ENCODE measurements at places on chromosomes 12 and 14. TPM values are rescaled to one million over a fixed set of nuclear protein-coding genes. Genes with fewer than 3 reads are reported as not detected.

RNASE1 gene
- 14.5 TPM for total RNA-seq

DNA sequence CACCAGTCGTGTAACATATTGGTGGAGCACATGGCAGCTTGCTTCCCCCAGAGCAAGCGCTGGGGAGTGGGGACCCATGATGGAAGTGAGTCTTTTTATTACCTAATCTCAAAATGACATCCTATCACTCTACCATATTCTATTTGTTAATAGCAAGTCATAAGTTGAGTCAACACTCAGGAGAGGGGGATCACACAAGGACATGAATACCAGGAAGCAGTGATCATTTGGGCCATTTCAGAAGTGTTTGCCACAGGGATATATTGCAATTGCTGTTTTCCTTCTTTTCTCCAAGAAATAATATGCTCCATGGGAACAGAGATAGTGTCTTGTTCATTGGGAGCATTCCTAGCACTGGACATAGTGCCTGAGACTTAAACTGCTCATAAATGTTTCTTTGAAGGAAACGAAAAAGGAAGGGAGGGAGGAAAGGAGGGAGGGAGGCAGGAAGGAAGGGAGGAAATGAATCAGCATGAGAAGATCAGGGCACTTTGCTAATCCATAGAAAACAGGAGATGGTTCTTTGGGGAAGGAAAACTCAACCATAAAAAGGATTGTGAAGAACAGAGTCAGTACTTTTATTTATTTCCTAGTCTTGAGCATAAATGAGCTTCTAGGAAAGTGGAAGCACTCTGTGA is 39.2 kb upstream of the EEA1 start:
- no peak for DNase-seq

DNA sequence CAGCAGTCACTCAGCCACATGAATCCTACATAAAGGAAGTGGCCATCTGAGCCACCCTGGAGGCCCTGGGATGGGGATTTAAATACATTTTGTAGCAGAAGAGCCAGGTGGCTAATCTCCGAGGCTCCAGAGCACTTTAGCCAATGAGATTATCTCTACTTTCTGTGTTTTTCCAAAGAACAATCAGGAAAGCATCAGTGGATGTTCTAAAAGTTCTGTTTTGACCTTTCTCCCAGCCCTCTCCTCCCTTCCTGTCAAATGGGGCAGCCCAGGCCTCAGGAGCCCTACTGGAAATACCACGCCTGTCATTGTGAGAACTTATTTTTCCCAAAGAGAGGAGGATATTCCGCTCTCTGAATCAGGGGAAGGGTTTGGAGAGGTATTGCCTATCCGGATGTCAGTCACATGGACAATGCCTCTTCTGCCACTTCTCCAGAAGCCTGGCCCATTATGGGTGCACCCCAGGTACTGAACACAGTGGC is 336.8 kb upstream of the FKBP4 start:
- DNase-seq, result no peak

GRCh38 chr12:57165741-57166140 is 18.3 kb upstream of the LRP1-AS start:
- DNase-seq, result no peak

- no peak for DNase-seq
These were observed 19.2 kb downstream of the DDX51 start for GRCh38 chr12:132124766-132125425.

GRCh38 chr12:44127966-44128710 is 292.3 kb downstream of the TMEM117 start:
- no peak for DNase-seq

DNA sequence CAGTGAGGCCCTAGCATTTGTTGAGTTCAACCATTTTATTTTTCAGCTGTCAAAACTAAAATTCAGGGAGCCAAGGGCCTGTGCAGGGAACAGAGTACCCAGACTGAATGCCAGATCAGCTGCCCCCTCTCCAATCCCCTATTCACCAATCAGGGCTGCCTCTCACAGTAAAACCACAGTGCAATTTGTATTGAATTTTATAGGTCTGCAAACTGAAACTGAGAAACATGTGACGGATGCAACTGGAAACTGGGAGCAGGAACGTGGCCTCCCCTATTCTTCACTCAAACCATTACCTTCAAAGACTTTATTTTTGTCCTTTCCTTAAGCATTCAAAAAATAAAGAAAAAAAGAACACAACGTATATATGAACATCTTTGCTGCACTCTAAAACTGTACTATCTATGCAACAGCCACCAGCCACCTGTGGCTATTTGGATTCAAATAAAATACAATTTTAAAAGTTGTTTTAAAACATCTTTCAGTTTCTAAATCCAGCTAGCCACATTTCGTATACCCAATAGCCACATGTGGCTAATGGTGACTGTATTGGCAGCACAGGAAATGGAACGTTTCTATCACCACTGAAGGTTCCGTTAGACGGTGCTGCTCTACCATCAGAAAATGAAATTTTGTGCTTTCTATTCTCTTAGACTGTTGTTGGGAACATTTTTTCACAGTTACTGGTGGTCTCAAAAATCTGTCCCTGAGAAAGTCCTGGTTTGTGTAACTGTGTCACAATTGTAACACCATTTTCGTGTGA is 371.3 kb upstream of the FAR2 start:
- no peak for DNase-seq

GRCh38 chr14:94390372-94391086 is 2.1 kb upstream of the SERPINA1 start:
- DNase-seq, result no peak

ATP6V1D gene
- 109 TPM for total RNA-seq

GRCh38 chr14:26444822-26445221 is 153.0 kb downstream of the NOVA1 start:
- DNase-seq, result no peak

- DNase-seq, result no peak
These were observed 592.9 kb upstream of the FBXO33 start for GRCh38 chr14:40025101-40025500.

DNA sequence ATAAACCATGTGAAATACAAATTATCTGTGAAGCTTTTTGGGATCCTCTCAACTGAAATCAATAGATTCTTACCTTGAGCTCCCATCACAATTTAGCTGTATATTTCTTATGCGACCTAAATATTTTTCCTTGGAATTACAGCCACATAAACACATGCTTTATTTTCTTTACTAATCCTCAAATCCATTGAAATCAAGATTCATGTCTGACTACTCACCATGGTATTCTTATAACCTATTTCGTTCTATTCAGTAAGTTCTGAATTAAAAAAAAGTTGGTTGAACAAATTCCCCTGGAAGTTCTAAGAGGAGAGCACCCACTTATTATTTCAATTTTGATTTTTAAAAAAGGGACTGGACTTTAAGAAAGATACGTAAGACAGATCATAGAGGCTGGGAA is 292.1 kb upstream of the ATP2B1 start:
- no peak for DNase-seq

DNA sequence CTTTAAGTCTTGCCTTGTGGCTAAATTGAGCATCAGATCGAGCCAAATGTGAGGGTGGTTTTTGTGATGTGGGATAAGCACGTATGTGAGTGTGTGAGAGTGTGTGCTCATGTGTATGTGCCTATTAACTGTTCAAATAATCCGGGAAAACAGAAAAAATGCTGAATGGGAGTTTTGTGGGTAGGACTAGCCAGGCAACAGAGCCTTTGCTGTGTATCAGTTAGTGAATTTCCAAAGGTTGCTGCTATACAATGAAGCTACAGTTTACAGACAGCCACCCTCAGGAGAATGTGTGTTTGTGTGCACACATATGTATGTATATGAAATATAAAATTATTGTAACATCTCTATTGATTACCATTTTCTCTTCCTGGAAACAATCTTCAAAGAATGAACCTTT is 154.0 kb downstream of the SOX5 start:
- no peak for DNase-seq

DNA sequence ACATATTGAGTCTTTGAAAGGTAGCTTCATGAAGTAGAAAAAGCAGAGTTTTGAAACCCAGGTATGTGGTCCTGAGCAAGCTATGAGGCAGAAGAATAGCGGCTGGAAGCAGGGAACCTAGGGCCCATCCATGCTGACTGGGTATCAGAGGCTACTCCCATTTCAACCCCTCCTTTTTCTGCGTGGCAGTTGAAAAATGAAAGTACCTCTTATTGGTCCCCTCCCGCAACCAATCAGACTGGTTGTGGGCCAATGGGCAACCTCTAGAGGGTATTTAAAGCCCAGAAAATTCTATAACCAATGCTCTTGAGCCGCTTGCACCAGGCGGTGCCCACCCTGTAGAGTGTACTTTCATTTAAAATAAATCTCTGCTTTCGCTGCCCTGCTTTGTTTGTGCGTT is 1.6 kb upstream of the SNRPF start:
- no peak for DNase-seq

SYNDIG1L gene
- total RNA-seq, result 0.73 TPM

GRCh38 chr14:49677643-49678042 is 10.4 kb downstream of the POLE2 start:
- DNase-seq, result no peak

GRCh38 chr12:88418856-88419497 is 161.3 kb downstream of the KITLG start:
- no peak for DNase-seq

DNA sequence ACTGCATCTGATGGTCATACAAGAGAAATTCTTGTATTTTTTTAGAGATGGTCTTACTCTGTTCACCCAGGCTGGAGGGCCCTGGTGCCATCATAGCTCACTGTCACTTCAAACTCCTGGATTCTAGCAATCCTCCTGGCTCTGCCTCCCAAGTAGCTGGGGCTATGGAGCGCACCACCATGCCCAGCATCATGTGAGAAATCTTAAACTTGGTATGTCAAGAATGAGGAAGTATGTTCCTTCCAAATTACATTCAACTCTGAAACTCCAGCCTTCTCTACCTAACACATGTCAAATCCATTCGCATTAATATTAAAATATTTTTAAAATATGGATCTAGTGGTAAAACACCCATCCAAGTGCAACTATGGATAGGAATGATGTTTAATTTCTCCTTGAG is 27.5 kb upstream of the CDKN3 start:
- no peak for DNase-seq

OR10A7 gene
- total RNA-seq, result not detected

KRT77 gene
- total RNA-seq, result 0.09 TPM

GRCh38 chr12:132772606-132773005 is 11.0 kb upstream of the ANKLE2 start:
- no peak for DNase-seq

TAS2R30 gene
- 29.1 TPM for total RNA-seq

- peak; percentile 45 for DNase-seq
These were observed 14.2 kb upstream of the TXNRD1 start for GRCh38 chr12:104201238-104202001.

GRCh38 chr12:104579718-104580495 is 123.2 kb downstream of the CHST11 start:
- no peak for DNase-seq

DNA sequence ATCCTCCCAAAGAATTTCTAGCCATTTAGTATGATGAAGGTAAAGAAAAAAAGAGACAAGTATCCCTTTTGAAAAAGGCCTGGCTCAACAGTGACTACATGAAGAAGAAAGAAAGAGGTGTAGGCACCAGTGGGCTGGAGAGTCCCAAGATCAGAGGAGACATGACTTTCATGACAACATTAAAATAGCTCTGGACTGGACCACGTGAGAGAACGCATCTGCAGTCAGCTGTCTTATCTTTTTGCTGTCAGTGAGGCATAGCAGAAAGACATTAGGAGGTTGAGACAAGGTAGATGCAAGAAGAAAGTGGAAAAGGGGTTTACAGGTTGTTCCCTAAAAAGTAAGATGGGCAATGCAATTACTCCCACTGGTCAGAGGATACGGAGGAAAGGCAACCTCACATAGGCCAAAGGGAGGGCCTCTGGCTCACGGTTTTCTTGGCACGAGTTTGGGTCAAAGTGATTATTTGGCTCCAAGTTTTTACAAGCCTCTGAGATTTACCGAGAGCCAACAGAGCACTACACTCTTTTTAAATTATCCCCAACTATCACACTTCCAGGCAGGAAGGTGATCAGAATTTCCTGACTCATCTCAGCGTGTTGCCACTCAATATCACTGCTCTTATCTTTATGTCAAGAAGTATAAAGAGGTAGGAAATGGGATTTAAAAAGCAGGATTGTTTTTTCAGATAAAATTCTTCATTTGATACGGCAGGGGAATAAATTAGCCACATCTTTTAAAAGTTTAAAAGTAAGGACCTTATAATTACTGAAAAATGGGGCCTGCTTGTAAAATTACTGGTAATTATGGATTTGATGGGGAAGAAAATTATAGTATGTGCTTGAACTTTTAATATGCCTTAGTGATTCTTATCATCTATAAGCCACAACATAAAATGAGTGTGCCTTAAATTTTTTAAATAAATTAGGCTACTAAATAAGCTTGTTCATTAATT is 29.2 kb downstream of the TMTC1 start:
- no peak for DNase-seq
